ENCODE measurements at places on chromosomes 3 and 15. TPM values are rescaled to one million over a fixed set of nuclear protein-coding genes. Genes with fewer than 3 reads are reported as not detected.

Gene ACOX2
- total RNA-seq, result 14.3 TPM

Gene KCNAB1
- total RNA-seq, result 0.56 TPM

Gene NDN
- total RNA-seq, result 17.3 TPM

Gene TP53BP1
- 16.5 TPM for total RNA-seq

Gene ERICH6
- total RNA-seq, result not detected

Gene SEMA3G
- total RNA-seq, result 2.7 TPM

Gene BBX
- 19.9 TPM for total RNA-seq

DNA sequence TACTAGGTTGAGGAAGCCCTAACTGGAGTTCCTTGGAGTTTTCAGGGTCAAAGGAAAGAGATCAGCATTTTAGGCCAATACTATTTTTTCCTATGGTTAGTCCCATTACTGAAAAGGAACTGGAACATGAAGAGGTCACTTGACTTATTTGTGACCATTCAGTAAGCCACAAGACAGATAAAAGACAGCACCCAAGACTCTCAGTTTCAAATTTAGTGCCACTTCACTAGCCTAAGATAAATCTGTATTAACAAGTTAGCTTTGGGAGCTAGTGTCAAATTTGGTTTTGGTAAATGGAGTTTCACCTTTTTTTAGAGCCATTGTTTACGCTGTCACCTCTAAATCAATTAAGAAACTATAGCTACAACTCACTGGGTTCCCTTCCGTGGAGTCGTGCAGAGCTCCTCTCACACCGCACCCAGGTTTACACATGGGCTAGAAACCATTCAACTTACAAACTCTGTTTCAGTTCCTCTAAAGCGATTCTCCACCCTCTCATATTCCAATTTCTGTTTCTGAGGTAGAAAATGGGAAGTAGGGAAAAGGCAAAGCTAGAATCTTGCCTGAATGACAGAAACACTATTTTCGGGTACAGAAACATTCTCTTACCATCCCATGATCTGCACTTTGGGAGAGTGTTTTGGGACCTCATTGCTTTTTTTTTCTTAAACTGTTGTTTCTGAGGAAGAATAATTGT, 14.4 kb downstream of the CCDC32 start:
- ATAC-seq, result peak; percentile 34

- ATAC-seq, result no peak
Observed at GRCh38 chr3:43968465-43968864, 273.2 kb upstream of the TOPAZ1 start.

DNA sequence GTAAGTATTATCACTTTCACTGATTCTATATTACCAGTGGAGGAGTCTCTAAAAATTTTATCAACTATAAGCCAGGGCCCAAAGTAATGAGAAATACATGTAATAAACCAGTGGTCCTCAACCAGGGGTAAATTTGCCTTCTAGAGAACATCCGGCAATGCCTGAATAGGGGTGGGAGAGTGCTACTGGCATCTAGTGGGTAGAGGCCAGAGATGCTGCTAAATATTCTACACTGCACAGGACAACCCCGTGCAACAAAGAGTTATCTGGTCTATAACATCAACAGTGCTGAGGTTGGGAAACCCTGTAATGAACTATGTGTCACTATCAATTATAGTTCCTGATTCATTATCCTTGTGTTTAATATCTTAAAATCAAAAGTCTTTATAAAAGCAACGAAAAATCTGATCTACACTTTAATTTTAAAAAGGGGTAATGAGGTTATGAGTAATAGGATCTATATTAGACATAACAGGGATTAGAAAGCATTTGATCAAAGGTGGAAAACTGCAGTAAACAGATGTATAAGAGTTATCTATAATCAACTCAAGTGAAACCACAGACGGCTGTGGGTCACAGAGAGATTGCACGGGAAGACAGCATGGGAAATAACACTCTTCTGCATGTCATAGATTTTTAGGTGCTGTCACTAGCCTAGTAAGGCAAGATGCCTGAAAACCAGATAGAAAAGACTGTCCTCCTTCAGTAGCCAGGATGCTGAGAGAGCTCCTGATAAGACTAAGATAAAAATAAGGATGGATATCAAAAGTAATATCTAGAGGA, 2.0 kb downstream of the LYSMD2 start:
- ATAC-seq, result no peak

DNA sequence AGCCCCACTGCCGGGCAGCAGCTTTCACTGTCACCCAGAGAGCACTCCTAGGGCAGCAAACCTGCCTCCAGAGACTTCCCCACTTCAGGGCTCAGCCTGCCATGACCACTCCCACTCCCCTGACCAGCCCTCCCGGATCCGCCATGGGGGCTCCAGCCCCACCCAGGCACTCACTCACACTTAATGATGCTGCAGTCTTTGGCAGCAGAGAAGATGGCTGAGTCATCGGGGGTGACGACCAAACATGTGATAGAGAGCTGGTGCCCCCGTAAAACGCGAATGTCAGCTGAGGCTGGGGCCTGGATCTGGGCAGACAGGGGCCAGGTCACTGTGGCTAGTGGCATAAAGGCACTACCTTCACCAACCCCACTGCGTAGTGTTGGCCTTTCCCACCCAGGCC, 4.7 kb downstream of the RRP9 start:
- no peak for ATAC-seq

GRCh38 chr3:129530251-129530791, 1.9 kb downstream of the RHO start:
- no peak for ATAC-seq

DNA sequence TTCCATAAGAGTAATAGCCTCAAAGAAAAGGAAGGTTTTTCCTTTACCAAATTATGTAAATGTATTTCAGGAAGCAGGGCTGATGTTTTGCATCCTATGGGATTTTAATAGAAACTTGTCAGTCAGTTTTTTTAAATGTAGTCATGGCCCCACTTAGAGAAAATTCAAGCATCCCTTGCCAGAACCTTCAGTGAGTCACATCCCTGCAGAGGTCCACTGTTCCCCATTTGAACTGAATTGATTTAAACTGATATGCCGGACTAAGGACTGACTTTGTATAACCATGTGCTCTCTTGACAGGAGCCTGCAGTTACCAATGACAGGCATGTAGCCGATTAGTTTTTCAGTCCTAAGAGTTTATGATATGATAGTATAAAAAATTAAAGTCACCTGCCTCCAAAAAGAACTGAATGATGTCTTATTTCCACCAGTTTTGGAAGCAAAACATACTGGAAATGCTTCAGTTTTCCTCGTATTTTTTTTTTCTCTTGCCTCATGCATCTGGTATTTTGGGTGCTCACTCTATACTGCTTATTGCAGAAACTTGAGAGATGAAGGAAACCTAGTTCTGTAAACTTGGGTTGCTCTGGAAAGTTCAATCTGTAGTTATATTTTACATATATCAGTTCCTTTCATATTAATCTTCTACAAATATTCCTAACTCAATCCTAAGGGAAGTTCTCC, 30.7 kb downstream of the LRTM1 start:
- no peak for ATAC-seq

DNA sequence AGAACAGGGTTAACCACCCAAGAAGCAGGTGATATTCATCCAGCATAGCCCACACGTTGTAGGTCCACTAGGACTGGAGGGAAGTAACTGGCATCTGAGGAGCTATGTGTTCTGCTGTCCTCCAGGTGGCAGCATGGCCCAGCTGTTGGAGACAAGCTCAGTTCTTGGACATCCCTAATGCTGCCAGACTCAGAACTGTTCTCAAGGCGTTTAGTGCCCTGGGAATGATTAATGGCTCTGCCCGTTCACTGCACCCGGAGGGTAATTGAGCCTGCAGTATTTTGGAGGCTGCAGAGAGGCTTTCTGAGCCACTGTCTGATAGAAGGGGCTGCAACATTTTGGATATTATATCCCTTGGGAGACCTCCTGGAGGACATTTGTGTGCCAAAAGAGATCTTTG, 521.3 kb upstream of the SEMA6D start:
- peak; percentile 96 for ATAC-seq

DNA sequence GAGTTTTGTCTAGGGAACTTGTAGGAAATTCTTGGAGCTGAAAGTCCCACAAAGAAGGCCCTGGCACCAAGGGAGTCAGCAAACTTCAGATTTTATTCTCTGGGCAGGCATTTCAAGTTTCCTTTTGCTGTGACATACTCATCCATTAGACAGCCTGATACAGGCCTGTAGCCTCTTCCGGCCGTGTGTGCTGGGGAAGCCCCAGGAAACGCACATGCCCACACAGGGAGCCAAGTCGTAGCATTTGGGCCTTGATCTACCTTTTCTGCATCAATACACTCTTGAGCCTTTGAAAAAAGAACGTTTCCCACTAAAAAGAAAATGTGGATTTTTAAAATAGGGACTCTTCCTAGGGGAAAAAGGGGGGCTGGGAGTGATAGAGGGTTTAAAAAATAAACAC, 15.0 kb downstream of the TIGIT start:
- ATAC-seq, result peak; percentile 52

GRCh38 chr3:170689893-170690660, 104.2 kb upstream of the SLC7A14 start:
- no peak for ATAC-seq

GRCh38 chr3:138943724-138944653, 2.9 kb downstream of the FOXL2 start:
- ATAC-seq, result no peak

- ATAC-seq, result no peak
Observed at GRCh38 chr15:91611561-91612323, 241.8 kb upstream of the SLCO3A1 start.

DNA sequence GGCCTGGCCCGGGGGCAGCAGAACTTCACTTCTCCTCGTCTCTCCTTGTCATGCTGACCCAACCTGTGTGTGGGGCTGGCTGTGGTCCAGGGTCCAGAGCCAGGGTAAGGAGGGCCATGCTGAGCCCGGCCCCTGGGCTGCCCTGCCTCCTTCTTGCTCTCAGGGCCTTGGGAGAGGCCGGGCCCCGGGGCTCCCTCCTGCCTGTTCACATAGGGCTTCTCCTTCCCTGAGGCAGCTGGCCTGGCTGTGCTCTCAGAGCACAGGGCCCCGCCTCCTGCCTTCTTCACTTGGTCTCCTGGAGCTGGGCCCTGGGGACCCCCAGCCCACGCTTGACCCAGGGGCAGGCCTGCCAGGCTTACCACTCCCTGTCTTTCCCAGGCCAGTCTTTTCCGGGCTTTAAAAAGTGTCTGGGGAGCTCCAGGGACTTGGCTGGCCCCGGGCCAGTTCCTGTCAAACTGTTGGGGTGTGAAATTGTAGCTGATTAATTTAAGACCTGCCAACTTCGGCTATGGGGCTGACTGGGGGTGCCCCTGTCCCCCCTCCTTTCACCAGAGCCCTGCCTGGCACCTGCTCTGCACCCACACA, 11.8 kb downstream of the PLXNA1 start:
- ATAC-seq, result no peak

DNA sequence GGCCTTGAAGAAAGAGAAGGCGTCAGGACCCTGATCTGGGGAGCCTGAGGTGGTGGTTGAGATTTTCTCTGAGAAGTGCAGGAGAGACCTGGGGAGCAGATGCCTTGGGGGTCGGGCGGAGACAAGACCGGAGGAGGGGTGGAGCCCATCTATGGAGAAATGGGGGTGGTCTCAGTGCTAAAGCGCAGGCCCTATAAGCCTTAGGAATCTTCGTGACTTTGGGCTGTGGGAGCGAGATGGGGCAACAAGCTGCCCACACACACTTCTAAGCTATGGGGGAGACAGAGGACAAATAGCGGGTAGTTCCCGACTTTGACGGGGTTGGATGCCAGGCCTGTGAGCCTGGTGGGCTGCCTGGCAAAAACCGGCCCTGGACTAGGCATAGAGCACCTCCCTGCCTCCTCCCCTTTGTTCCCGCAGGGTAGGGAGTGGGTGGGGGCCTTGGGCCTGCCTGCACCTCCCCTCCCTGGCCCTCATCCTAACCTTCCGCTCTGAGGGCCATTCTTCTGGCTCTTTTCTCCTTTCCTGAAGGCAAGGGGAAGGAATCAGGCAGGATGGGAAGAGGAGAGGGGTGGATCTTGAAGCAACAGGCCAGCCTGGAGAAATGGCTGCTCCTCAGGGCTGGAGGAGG, 880 bp downstream of the NISCH start:
- peak; percentile 19 for ATAC-seq

DNA sequence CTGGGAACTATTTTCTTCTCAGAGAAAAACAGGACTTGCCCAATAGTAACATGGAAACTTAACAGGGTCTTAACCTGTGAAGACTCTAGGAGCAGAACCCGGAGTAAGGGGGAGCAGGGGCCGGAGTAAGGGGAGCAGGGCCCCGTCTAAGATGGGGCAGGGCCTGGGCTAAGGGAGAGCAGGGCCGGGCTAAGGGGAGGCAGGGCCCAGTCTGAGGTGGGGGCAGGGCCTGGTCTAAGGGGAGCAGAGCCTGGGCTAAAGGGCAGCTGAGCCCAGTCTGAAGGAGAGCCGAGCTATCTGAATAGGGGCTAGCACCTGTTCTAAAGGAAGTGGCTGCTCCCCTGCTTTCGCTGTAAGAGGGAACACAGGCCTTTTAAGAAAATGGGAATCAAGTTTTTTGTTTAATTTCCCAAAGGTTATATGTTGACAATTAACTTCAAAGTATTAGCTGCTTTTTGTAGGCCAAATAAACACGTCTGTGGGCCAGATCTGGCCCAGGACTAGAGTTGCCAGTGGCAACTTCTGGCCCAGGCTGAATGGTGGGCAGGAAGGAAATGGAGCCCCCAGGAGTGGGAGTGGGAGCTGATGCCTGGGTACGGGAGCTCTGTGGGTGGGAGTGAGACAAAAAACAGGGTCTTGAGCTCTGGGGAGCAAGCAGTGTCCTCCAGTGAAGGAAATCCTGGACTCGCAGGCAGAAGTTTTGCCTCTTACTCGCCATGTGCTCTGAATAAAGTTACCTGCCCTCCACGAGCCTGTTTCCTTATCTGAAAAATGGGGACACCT, 32.5 kb downstream of the CSPG4 start:
- no peak for ATAC-seq

GRCh38 chr15:86603466-86603865, 523.8 kb downstream of the AGBL1 start:
- ATAC-seq, result no peak

DNA sequence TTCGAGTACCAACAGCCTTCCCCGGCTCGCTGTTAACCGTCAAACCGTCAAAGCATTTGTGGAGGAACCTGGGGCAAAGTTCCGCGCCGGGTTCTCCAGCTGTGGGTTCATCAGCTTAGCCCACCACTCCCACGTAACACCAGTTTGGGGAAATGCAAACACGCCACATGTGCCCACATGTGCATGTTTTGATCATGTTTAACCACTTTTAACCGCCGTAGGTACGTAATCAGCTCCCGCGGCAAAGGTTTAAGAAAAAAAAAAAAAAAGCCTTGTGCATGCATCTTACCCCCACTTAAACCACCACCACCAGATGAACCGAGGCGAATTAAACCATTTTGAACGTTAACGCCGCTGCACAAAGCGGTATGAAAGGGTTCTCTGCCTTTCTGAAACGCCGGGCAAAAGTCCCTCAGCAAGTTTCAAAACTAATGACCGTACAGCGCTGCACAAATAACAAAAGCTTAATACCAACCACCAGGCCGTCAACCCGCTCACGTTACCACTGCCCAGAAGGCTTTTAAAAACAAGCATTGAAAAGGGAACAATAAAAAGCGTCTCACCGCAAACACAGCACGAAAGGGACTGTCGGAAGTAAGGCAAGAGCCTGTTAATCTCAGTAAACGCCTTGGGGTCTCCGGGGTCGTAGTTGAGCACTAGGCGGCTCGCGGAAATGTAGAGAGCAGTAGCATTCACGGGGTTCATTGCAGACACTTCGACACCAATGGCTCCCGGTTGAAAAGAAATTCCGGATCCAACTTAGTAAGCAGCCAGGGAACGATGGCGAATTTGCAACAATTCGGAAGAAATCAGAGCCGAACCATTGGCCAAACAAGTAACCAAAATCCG, 1.5 kb downstream of the MSL2 start:
- no peak for ATAC-seq

- ATAC-seq, result peak; percentile 59
Observed at GRCh38 chr15:51828621-51829375, 655 bp upstream of the TMOD3 start.
